ENCODE measurements at places on chromosomes 2 and 18.

- no peak for DNase-seq
Measured at GRCh38 chr2:85549095-85549494, 10.1 kb downstream of the MAT2A start.

DNA sequence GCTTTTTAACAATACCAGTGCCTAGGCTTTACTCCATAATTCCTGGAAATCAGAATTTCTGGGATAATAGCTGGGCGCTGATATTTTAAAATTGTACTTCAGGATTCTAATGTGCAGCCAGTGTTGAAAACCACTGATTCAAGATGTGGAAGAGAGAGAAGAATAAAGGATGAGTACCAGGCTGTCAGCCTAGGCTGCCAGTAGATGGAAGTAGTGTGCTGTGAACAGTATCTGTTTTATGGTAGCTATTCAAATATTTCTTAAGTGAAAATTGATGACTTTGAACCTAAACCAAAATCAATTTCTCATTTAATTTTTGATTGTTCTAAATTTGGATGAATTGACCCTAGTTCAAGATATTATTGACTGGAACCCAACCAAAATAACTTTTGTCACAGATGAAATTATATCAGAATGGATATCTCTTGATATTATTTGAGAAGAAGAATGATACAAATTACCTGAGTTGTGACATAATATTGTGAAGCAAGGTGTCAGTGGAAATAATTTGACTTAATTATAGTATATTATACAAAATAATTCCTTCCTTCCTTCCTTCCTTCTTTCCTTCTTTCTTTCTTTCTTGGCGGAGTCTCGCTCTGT, 88.0 kb downstream of the COMMD1 start:
- no peak for DNase-seq

DNA sequence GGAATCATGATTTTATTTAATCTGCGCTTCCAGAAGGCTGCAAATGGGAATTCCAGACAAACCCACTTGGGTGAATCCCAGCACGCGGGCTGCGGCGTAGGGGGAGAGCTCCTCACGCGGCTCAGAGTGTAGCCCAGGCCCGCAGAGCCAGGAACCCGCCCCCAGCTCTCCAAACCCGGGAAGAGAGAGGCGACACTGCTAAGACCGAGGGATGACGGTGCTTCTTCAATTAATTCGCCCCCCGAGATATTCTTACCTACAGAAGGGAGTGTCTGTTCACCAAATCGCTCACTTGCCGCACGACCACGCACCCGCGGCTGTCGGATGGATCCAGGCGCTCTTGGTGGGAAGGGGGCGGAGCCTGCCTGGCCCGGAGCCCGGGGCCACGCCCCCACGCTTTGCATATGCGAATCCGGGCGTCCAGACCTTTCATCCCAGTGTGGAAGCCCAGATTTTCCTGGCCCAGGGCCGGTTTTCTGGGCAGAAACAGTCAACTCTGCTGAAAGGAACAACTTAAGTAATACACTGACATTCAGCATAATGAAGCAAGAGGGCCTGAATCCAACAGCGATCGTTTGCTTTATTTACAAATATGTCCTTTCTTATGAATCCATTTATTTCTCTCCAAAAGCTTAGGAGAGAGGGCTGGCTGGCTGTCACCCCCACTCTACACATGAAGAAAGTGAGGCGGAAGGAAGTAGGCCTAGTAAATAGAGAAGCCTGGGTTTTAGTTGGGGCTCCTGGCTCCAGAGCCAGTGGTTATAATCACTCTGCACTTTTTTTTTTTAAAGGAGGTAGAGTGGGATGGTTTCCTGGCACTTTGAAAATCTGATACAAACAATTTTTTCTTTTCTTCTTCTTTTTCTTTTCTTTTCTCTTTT, at the start of gene SLC19A3:
Gene SLC19A3, minus strand, starts transcription at position 342 of the 881 bp plus-strand sequence. CDS start 15,710 bp downstream, outside the sequence.
- DNase-seq, result no peak

DNA sequence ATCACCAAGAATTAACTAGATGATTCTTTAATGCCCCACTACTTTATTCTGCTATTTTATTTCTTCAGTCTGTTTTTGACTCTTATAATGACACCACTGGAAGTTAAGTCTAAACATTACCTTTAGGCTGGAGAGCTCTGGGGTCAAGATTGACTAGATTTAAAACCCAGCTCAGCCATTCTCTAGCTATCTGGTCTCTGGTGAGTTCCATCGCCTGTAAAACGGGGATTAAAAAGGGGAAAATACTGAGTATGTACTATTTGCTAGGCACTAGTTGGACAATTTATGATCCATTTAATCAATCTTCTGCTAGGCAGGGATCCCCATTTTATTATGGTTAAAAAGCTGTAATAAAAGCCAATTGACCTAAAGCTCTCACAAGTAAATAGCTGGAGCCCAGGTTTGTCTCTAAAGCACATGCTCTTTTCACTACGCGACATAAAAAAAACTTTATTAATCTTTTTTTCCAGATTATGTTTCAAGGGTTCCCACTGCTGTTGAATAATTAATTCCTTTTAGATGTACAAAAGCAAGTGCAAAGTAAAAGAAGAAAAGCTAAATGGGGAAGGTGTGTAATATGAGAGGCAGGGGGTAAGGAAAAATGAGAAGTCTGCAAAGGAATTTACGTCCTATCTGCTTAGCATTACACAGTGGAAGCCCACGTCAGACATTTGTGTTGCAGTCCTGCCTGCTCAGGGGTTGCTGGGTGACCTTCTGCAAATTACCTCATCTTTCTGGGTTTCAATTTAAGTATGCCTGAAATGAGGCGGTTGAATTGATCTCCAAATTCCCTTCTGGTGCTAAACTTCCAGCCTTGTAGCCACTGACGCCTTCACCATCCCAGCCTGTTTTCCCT, 918 bp upstream of the NABP1 start:
- DNase-seq, result peak; percentile 38

DNA sequence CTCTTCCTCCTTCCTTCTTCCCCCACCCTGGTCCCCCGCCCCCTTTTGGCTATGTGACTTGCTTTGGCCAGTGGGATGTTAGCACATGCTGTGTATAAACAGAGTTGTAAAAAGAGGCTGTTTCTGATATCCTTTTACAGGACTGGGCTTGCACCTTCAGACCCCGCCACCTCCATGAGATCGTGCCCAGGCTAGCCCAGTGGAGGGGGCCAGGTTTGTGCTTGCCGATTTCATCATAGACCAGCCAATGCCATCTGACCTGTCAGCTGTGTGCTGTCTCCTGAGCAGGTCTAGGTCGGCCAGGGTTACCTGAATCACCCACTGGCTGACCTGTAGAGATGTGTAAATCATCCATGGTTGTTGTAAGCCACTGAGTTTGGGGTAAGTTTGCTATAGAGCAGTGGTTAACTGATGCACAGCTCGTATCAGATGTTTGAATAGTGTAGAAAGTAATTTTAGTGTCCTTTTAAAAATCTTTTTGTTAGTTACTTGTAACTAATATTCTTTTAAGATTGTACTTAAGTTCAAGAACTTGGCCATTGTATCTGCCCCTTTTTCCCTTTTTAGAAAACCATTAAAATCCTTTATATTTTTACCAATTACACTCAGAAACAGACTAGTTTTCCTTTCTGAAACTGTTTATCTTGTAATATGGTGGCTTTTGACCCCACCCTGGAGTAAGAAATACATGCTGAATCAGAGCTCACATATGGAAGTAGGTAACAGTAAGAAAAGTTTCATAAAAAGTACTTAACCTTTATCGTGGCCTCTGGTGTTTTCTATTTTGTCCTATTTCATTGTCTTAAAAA, 122.0 kb upstream of the MGAT5 start:
- no peak for DNase-seq

GRCh38 chr2:6237039-6237660, 545.0 kb downstream of the SOX11 start:
- no peak for DNase-seq

- DNase-seq, result no peak
Measured at GRCh38 chr2:240217431-240218301, 77.2 kb upstream of the OTOS start.

DNA sequence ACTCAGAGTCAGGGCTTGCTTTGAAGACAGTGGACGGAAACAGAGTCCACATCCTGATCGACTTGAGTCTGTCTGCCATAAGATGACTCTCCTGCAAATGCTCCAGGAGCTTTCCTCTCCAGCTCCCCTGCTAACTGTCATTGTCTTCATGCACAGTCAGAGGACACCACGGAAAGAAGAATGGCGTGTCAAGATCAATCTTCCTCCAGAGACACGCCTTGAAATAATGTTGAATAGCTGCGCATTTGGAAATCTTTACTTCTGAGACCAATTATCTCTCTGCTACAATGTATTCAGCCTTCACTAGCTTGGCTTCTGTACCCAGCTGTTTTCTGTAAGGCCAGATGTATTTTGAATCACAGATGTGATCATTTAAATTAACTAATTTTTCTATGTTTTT, 457.2 kb downstream of the CDH2 start:
- no peak for DNase-seq

- no peak for DNase-seq
Measured at GRCh38 chr2:167504061-167504460, 615.8 kb downstream of the XIRP2 start.

DNA sequence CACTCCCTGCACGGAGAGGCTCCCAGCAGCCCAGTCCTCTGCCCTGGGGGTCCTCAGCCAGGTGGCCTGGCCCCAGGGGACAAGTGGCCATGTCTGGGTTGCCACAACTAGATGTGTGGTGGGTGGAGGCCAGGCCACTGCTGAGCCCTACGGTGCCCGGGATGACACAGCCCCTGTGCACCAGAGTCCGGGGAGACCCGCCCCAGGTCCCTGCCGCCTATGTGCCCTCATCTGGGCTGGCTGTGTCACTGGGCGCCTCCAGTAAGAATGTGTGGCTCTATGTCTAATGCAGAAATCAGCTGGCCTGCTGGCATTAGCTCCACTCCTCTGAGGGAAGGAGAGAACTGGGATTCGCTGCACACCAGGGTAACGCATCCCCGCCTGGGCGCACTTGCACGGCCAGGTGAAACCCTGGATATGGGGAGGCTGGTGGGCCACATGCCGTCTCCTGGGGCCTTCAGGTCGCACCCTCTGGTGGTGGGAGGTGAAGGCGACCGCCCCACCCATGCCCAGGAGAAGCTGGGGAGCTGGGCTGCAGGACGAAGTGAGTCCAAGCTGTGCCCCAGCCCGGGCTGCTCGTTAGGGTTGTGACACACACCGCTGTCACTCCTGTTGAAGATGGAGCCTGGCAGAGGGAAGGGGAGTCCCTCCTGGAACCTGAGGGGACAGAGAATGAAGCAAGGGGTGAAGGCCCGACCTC, 136.1 kb downstream of the PTGR3 start:
- no peak for DNase-seq

DNA sequence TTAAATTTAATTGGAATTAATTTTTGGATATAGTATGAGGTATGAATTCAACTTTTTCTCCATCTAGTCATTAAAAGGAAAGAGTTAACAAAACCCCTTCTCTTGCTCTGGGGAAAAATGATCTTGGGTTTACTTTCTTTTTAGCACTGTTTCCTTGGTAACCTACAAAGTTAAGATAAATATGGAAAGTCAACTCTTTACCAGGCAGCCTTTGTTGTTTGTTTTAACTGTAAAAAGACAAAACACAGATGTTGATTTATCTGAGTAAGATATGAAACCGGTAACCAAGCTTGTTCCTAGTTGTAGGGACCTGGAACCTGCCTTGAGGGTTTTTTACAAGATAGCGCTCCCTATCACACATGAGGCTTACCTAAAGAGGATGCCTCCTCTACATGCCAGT, 10.1 kb upstream of the SANBR start:
- DNase-seq, result no peak

DNA sequence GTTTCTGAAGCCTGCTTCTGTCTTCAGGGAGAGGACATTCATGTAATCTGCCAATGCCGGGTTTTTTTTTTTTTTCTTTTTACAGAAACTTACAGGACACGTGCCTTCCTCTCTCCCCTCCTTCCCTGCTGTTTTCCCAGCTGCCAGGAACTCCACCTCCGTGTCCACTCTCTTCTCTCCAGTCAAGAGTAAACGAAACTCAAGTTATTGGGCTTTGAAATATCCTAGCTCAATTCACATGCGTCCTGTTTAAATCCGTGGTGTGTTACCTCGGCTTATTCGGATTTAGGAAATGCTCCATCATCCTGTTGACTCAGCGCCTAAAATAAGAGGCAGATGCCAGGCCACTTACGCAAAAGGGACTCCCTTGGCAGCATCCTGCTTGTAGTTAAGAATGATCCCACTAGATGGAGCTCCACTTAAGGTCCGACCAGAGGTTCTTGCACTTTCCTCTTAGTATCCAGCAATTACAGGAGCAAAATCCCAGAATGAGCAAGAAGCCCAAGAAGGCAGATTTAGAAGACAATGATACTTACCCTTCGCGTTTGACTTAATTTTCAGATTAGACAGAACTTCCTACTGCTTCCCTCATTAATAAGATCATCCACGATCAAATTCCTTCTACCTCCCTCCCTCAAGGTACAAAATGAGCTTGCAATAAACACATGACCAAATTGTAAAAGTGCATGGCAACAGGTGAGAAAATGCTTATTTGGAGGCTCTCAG, 97.2 kb upstream of the ZCCHC2 start:
- peak; percentile 8 for DNase-seq

GRCh38 chr2:62768615-62769014, 63.1 kb downstream of the EHBP1 start:
- DNase-seq, result no peak

DNA sequence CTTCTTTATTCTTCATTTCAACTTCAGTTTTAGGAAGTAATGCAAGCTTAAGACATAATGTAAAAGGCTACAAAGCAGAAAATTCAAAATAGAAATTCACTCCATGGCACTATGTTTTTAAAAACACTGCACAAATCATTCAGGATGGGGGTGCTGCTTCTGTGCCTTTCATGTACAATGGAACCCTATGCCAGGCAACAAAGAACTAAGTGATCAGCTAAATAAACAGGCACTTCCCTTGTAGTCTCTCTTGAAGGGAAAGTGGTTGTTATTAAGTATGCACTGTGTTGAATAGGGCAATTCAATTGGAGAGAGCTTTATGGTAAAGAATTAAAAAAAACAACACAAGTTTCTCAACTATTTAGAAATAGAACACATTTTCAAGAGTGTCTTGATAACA, 10.9 kb upstream of the ERBB4 start:
- no peak for DNase-seq

- no peak for DNase-seq
Measured at GRCh38 chr2:64466478-64467085, 12.6 kb downstream of the LGALSL start.

DNA sequence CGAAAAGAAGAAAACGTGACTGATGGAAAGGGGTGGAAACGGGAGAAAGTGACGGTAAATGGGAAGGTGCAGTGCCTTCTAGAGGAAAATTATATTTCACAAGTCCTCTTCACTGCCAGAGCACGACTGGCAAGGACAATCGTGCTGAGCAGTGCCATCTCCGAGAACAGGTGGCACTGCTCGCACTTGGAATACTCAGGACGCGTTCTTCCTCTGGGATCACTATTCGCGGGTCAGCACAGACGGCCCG, 364 bp downstream of the STAT1 start:
- no peak for DNase-seq

- no peak for DNase-seq
Measured at GRCh38 chr18:63311118-63312018, 8.2 kb downstream of the BCL2 start.

DNA sequence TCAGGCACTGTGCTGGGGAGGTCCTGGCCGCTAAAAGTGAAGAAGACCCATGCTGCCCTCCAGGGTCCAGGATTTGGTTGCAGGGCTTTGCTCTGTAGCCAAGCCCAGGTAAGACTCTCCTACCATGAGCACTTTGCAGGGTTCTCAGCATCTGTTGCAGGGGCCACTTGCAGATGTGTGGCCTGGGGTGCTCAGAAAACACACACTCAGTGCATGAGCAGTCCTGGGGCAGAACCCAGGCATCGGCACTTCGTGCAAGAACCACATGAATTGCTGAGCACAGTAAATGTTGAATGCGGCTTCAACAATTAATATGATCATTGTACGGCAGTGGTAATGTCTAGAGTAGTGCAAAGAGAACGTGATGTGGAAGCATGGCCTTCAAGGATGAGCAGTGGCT, 98.5 kb upstream of the SMIM21 start:
- DNase-seq, result no peak

Data from stimulated activated naive CD4-positive, alpha-beta T cell treated with Interleukin-2 at 50 U/mL for 16 hours (primary cell).